Epithelial cell of prostate (primary cell): ENCODE measurements at places on chromosomes 12 and 14.
A peak's percentile ranks its signal among the peaks of the same experiment; 100 is the strongest.

DNA sequence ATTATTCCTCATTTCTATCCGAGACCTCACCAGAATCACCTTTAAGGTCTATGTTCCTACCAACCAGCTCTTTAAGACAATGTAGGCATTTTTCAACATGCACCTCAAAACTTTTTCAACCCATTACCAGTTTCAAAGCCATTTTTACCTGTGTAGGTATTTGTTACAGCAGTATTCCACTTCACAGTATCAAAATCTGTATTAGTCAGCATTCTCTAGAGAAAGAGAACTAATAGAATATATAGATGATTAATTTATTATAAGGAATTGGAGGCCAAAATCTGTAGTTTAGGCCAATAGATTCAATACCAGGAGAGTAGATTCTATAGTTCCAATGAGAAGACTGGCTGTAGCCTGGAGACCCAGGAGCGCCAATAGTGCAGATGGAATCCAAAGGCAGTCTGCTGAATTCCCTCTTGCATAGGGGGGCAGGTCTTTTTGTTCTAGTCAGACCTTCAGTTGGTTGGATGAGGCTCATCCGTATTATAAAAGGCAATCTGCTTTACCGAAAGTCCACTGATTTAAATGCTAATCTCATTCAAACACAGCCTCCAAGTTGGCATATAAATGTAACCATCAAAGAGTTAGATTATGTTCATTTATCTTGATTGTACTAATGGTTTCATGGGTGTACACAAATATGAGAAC lies 151.6 kb upstream of the SYT1 start:
- no peak for DNase-seq

DNA sequence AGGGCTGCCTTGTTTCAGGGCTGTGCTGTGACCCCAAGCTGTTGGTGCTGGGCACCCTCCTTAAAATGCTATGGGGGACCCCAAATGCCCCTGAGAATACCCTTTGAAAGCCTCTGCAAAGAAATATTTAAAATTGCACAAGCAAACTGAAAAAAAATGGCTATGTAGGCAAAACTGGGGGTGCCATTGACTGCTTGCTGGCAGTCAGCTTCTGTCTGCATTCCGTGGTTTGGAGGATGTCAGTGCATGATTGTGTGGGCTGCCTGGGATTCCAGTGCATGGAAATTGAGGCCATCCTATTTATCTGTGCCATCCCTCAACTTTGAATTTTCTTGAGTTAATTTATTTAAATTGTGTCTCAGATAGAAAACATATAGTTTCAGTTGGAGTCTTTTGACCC lies 113.7 kb upstream of the RTL1 start:
- DNase-seq = no peak

DNA sequence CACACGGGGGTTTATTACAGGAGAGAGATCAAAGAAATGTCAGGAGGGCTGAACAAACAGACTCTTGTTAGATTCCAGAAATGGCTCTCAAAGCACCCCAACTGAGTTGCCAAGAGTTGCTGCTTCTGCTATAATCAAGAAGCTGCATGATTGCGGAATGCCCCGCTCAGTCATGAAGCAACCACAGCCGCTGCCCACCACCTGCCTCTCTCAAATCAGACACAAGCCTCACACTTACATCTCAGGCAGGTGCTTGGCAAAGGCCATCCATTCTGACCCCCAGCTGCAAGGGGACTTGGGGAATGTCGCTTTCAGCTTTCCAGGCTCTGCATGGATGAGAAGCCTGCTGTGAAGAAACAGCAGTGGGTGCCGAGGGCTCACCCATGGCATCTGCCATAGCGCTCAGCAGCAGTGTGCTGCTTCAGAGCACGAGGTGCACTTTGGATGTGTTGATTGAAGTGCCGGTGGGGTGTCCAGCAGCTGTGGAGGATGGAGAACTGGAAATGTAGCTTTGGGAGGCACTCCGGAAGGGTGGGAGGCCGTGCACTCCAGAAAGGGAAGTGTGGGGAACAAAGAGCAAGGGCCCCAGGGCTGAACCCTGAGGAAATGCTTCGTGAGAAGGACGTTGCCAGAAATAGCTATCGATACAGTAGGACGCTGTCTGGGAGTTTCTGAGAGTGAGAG lies 37.7 kb downstream of the LRRC74A start:
- DNase-seq = no peak

- no peak for DNase-seq
Observed at GRCh38 chr14:31371646-31372045, 48.7 kb downstream of the HEATR5A start.

GRCh38 chr14:86052868-86053267 lies 522.9 kb downstream of the FLRT2 start:
- DNase-seq = no peak

DNA sequence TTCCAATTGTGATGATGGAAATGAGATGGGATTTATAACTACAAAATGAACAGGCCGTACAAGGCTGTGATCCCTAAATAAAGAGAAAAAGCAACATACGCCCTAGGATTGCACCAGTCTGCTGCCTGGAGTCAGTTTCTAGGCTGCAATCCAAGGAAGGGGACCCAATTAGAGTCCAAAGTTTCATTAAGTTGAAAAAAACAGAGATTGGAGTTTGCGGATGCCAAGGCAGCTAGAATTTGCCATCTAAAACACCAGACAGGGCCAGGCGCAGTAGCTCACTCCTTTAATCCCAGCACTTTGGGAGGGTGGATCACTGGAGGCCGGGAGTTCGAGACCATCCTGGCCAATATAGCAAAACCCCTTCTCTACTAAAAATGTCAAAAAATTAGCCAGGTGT lies 661.0 kb downstream of the RPS29 start:
- no peak for DNase-seq

DNA sequence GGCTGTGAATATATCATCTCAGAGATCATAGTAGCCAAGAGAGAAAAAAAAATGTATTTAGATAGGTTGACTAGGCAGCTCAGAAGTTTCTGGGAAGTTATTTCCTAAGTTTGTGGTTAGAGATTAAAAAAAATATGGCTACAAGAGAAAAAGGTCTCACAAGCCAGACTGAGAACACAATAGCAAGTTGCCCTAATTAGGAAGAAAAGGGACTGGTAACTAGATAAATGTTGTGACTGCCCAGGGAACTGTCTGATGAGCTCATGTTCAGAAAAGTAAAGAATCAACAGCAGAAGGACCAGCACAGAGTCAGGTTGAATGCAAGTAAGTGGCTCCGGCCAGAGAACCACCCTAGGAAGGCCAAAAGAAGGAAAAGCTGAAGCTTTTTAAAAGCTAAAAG lies 256.6 kb downstream of the PRKD1 start:
- DNase-seq = no peak

GRCh38 chr12:82817368-82817767 lies 130.7 kb downstream of the TMTC2 start:
- DNase-seq = peak; percentile 14
